ENCODE measurements at places on chromosomes 5 and 9.

GRCh38 chr5:142860270-142860669 is 90.1 kb downstream of the ARHGAP26 start:
- no peak for DNase-seq

GRCh38 chr9:83422527-83422926 is 115.7 kb downstream of the FRMD3 start:
- no peak for DNase-seq

- DNase-seq: peak; percentile 60
These were observed 809 bp downstream of the HNRNPAB start for GRCh38 chr5:178204935-178205748.

DNA sequence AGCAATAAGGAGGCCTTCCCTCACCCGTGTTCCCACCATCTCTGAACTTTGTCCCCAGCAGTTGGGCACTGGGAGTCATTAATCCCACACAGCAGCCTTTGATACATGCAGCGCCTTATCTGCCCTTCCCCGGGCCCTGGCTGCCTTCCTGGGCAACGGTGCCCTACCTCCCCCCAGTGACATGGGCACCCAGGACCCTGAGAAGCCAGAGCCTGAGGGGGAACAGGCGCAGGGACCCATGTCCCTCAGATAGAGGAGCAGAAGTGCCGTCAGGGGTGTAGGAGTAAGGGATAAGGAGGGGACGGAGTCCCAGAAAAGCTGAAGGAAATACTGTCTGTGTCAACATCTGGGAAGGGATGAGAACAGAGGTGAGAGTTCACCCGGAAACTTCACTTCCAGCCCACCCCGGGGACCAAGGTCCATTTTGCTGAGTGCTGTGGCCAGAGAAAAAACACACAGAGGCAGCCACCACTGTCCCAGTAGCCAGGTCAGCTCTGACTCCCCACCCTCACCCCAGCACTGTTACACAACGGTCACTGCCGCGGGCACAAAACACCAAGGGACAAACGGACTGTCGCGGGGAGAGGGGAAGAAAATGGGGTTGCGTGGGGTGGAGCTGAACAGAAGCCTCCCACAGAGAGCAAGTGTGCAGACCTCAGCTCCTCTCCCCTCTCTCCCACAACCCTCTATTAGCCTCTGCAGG is 3.8 kb downstream of the PCDH1 start:
- no peak for DNase-seq

GRCh38 chr9:135976944-135977343 is 15.8 kb upstream of the UBAC1 start:
- DNase-seq: no peak

DNA sequence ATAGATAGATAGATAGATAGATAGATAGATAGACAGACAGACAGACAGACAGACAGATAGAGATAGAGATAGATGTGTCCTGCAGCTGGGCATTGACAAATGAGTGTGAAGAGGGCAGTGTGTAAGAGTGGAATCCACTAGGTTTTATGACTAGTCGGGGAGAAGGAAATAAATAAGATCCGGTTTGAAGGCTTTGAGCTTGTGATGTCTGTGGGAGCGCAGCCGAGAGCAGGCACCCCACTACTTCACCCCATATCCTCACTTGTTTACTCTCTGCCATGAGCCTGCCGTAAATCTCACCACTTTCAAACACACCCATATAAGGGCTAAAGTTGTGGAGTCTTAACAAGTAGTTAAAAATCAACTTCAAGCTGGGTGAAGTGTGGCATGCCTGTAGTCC is 1.4 kb upstream of the SUSD1 start:
- DNase-seq: no peak

Data from stimulated activated CD8-positive, alpha-beta memory T cell treated with anti-CD3 and anti-CD28 coated beads, Interleukin-15, amount 100 ng/mL, for 4 hours (primary cell).